ENCODE measurements at places on chromosomes 16 and 17. TPM values are rescaled to one million over a fixed set of nuclear protein-coding genes. Genes with fewer than 3 reads are reported as not detected.

Gene TPSAB1
- 33.6 TPM for total RNA-seq

Gene GAST
- not detected for total RNA-seq

Gene TMIGD1
- not detected for total RNA-seq

Gene SCARF1
- 14.5 TPM for total RNA-seq

Gene NMT1
- total RNA-seq, result 39.4 TPM

Gene YPEL3
- 150 TPM for total RNA-seq

DNA sequence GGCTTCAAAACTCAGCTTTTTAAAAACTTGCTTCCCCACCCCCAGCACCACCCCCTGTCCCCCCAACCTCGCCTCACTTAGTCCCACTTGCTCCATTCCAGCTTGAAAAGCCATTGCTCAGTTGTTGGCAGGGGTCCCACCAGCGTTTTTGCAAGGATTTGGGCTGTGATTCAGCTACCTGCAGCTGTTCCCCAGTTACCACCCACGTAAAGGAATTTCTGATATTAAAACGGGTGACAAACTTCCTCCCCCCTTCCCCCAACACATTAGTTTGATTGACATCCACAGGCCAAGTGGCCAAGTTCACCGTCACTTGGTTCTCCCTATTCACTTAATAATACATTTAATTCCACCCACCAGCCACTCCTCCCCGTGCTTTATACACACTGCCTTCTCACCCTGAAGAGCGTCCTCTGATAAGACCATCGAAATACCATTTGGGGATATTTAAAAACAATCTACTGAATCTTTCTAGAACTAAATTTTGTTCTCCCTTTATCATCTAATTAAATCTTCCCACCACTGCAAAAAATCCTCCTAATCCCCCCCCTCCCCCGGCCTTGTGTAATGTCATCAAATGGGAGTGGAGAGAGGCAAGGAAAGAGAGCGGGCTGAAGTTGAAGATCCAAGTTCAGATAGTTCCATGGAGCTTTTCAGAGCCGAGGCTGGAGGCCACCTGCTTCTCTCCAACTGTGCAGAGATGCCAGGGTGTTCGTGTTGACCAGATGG is 55.1 kb downstream of the SOX9 start:
- DNase-seq, result no peak
